ENCODE measurements at places on chromosomes 11 and 22.

DNA sequence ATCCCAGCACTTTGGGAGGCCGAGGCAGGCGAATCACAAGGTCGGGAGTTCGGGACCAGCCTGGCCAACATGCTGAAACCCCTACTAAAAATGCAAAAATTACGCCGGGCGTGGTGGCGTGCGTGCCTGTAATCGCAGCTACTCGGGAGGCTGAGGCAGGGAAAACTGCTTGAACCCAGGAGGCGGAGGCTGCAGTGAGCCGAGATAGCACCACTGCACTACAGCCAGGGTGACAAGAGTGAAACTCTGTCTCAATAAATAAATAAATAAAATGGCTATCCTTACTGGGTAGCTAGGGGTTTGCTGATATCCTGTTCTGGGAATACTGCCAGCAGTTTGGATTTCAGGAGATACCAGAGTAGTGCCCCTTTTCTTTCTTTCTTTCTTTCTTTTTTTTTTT lies 2.4 kb upstream of the RBM14 start:
- no peak for DNase-seq

DNA sequence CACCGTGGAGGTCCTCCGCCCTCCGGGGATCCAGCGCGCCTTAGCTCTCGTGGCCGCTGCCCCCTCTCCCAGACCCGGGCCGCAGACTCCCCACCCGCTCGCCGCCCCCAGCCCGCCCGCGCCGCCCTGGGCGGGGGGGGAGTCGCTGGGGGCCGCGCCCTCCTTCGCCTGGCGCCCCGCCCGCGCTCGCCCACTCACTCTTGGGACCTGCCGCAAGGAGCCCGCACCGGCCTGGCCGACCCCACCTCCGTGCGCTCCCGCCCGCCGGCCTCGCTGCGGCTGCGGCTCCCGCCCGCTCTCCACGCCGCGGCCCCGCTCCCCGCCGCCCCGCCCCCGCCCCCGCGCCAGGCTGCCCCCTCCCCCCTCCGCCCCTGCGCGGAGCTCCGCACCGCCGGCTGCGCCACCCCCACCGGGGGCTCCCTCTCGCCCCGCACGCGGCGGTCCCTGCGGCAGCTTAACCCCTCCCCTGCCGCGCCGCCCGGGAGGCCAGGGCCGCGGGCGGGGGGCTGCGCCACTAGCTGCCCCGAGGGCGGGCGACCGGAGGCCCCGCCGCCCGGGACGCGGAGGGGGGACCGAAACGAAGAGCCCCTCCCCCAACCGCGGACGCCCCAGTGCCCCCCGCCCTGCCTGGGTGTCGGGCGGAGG lies 724 bp upstream of the RASGRP2 start:
- no peak for DNase-seq

GRCh38 chr11:22472306-22472705 lies 134.1 kb downstream of the SLC17A6 start:
- DNase-seq: no peak

- no peak for DNase-seq
These were observed 2.1 kb upstream of the BARX2 start for GRCh38 chr11:129373489-129373953.

- no peak for DNase-seq
These were observed 9.4 kb downstream of the VSTM5 start for GRCh38 chr11:93840981-93841380.

- DNase-seq: no peak
These were observed 20.1 kb upstream of the CUL5 start for GRCh38 chr11:107988397-107989158.

- no peak for DNase-seq
These were observed 3.5 kb upstream of the LGALS12 start for GRCh38 chr11:63502252-63502820.

- no peak for DNase-seq
These were observed 1.6 kb downstream of the PDXP start for GRCh38 chr22:37659897-37660708.

- DNase-seq: no peak
These were observed 87.2 kb downstream of the CWF19L2 start for GRCh38 chr11:107370390-107370789.

- DNase-seq: peak; percentile 36
These were observed 5.8 kb downstream of the SELENOO start for GRCh38 chr22:50206599-50206998.

GRCh38 chr22:38201371-38201710 lies 453 bp upstream of the MAFF start:
- no peak for DNase-seq

DNA sequence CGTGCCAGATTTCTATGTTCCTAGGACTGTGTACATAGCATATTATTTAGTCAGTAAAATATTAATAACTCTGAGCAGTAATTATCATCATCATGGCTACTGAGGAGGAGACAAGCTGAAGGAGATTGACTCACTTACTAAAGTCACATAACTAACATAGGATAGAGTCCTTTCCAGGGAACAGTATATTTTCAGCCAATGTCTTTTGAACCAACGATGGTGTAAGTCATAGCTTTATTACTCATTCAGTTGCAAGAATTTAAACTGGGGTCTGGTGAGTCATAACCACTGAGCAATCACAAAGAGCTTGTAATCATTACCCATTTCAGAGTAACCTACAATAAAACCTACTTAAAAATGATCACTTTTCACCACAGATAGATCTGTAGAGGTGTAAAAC lies 1564.8 kb upstream of the TENM4 start:
- peak; percentile 64 for DNase-seq

- peak; percentile 77 for DNase-seq
These were observed at the start of gene ARHGAP42 for GRCh38 chr11:100687054-100687629. Gene ARHGAP42, plus strand, starts transcription at chr11:100687288. Its CDS starts 391 bp downstream, at chr11:100687679.

GRCh38 chr22:32413719-32414118 lies 1.7 kb upstream of the RTCB start:
- DNase-seq: no peak

DNA sequence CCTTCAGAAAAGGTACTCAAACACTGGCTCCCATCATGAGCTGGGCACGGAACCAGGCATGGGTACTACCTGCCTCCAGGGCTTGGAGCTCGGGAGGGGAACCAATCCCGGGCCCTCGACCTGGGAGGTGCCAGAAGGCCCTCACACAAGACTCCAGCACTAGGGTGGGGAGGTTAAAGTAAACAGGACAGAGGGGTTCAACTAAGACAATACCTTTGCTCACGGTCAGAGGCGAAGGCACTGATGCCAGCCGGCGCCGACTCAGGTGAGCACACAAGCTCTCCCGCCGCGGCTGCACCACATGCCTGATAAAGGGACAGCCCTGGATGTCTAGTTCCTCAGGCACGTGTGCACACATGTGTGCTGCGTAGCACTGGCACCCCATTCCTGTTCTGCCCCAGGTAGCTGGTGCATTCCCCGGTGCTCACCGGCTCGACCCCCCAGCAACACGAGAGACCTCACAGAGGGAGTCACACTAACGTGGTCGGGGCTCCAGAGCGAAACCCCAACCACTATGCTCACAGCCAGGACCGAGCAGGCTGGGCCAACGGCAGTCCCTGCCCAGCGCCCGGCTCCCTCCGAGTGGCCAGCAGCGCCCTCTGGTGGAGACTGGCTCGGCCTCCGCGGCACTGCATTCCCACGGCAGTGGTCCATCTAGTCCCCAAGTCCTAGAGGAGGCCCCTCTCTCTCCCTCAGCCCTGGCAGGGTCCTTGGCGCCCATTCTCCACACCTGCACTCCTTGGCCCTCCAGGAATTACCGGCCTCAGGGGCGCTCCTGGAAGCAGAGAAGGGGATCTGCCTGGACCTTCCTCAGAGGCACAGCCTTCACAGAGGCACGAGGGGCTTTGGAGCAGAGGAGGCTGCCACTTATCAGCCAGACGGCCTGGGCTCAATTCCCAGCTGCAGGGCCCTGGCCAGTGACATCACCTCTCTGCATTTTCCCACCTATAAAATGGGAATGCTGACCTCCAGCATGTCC lies 28.8 kb upstream of the MOB2 start:
- DNase-seq: peak; percentile 10

DNA sequence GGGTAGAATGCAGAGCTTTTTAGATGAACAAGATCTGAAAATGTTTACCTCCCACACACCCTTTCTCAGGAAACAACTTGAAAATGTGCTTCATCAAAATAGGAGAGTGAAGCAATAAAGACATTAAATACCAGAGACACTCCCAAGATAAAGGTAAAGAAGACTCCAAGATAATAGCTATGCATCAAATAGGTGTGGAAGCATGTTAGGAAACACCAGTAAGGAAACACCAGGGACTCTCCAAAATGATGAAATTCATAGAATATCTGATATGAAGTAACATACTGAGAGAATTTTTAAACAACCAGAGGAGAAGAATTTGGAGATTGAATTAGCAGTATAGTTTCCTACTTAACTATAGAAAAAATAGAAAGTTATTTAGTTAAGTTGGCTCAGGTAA lies 57.0 kb downstream of the OR10A6 start:
- DNase-seq: no peak

GRCh38 chr22:34017205-34017604 lies 96.9 kb upstream of the LARGE1 start:
- no peak for DNase-seq

DNA sequence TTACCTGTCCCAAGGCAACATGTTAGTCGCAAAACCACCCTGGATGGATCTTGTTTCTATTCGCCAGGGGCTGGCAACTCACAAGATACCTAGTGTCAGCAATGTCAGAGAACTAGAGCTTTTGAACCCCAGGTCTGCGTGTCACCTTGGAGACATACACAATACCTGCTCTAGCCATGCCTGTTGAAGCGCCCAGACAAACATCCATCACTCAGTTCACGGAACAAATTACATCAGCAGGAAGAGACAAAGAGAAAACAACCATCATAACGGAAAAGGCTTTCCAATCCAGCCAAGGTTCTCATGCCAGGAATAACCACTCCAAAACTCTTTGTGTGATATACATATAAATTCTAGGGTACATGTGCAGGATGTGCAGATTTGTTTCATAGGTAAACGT lies 2.2 kb downstream of the CD59 start:
- DNase-seq: no peak

DNA sequence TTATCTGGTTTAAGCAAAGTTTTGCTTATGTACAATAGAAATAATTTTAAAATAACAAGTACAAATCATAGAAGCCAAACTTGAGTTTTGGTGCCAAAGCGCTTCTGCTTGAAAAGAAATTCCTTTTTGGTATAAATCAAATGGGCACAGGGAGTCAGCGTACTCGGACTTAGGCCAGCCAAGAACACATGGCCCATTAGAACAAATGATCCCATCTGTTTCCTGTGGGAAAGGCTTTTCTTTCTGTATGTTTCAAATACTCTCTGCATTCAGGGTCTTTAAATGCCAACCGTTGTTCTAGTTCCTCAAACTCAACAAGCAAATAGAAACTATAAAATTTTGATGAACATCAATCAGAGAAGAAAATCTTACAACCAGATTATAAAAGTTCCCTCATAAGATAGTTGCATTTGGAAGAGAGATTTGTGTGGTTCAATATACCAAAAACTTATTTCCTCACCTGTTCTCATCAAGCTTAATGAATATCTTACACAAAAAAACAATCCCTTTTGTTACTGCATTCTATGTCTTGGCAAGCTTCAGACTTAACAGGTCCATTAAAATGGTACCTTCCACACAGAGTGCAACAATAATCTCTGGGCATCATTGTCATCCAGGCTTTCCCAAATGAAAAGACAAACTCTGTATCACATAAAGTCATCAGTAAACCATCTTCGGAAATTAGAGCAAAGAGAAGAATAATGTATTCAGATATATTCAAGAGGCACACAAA lies 739.8 kb upstream of the API5 start:
- no peak for DNase-seq

DNA sequence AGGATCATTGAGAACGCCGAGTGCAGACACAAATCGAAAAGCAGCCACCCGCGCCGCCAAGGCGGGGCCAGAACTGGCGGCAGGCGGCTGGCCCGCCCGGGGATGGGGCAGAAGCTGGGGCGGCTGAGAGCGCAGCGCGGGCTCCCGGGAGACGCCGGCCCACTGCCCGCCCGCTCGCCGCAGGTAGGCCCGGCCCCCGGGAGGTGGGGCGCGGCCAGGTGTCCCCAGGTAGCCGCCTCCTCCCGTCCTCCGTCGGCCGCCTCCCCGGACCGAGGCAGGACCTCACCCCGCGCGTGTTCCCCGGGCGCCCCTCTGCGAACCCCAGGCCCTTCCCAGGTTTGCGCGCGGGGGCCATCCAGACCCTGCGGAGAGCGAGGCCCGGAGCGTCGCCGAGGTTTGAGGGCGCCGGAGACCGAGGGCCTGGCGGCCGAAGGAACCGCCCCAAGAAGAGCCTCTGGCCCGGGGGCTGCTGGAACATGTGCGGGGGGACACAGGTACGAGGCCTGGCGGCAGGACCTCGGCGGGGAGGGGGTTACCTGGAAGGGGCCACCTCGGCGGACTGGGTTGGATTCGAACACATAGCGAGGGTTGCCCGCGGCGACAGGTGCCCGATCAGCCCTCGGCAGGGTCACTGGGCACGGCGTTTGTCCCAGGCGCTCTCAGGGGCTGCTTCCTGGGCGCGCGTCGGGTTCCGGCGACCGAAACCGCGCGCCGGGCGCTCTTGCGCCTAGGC lies at the start of gene PRRG4:
PRRG4 (plus strand) TSS at position 248 of the 733 bp plus-strand sequence. CDS start 603 bp downstream, outside the sequence.
- DNase-seq: peak; percentile 77

- DNase-seq: no peak
These were observed 125.3 kb downstream of the FEZ1 start for GRCh38 chr11:125370561-125371389.

DNA sequence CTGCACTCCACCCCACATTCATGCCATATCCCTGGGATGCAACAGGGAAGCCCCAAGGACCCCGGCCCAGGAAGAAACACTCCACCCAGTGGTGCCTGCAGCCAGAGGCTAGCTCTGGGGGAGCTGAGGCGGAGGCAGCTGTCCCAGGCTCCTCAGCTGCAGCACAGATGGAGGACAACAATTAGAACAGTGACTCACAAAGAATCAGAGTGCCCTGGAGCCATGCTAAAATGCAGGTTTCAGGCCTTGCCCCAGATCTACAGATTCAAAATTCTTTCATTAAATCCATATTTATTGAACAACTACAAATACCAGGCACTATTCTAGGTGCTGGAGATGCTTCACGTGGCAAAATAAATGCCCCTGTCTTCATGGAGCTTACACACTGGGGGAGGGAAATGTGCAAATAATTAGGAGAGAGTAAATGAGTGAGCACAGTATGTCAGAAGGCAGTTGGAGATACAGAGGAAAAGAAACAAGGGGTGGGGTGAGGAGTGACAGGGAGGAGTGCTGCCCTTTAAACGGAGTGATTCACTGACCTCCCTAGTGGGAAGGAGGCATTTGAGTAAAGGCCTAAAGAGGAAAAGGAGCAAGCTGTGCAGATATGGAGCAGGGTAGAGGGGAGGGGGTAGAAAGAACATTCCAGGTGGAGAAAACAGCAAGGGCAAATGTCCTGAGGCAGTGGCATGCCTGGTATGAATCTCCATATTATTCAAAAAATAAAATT lies 73.3 kb upstream of the CSNK2A3 start:
- no peak for DNase-seq

GRCh38 chr11:69501891-69502860 lies 20.7 kb downstream of the LINC01488 start:
- DNase-seq: no peak
